NCI-H1436 treated with DMSO at 0.1 percent for 48 hours (cell line): ENCODE measurements at places on chromosomes 7 and 10.

GRCh38 chr7:98930921-98931320, 52.6 kb downstream of the TRRAP start:
- DNase-seq: no peak

- DNase-seq: no peak
Observed at GRCh38 chr10:108894402-108895301, 1028.7 kb downstream of the XPNPEP1 start.

- DNase-seq: no peak
Observed at GRCh38 chr7:15723841-15724240, 37.4 kb upstream of the MEOX2 start.

DNA sequence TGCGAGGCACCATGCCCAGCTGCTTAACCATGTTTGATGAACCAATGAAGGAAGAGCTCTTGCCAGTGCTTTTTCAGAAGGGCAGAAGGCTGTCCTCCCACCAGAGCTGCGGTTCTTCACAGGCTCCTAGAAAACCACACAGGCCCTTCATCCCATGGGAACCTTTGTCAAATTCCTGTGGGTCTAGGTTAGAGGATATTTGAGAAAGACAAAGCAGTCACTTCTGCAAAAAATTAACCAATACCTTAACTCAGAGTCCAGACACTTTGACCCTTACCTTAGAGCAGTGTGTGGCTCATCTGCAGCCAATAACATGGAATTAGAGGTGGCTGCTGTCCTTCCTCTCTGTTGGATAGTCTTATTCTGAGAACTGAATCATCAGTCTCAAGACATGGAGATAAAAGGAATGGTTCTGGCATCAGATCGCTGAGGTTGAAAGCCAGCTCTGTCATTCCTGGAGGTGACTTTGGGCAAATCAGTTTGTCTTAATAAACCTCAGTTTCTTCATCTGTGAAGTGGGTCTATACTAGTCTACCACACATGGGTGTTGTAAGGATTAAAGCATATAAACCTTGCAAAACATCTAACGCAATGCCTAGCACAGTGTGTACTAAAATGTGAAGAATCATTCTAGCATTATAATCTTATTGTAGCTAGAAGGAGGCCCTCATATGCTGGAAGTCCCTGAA, 65.1 kb upstream of the PIP4K2A start:
- DNase-seq: no peak

DNA sequence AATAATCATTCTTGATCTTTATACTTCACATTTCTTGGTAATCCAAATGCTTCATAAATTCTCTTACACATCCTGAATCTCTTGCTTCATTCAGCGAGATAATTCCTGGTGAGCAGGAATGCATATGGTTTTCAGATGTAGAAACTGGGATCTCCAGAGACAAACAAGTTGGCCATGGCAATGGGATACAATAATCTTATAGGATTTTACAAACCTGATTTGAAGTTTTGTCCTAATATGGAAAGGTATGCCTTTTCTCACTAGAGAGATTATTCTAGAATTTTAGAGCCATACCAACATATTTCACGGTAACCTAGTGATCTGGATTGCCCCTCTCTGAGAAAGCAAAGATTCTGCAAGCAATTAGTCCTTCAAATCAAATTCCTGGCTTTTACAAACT, 13.1 kb upstream of the TRDMT1 start:
- DNase-seq: no peak

DNA sequence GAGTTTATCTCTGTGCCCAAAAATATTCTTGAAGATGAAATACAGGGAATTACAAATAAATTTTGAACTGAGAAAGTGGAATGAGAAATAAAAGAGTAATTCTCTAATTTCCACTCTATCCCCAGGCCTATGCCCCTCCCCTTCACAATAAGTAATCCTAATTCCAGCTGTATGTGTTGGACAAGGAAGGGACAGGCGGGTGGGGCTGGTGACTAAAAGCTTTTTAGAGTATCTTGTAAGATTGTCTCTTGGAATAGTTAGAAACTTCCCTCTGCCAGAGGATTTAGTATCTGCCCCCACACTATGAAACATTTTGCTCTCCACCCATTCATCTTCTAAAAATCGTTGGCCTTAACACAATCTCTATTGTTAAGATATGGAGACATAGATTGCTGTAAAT, 199.2 kb downstream of the MBL2 start:
- DNase-seq: no peak

DNA sequence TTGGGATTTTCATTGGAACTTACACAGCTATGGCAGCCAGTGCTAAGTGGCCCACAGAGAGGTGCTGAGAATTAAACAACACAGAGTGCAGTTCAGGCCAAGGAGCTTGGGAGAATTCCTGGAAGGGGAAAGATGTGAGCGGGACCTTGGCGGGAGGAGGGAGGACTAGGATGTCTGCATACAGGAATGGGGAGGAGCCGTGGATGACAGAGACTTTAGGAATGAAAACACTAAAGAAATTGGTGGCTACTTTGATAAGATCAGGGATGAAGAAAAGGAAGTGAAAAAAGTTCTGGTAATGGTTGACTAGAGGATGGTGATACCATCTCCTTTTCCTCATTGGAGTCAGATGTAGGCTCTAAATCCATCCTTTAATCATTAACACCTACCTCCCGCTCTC, 234.2 kb upstream of the FZD8 start:
- DNase-seq: no peak

- DNase-seq: no peak
Observed at GRCh38 chr7:13987395-13987794, 2.1 kb downstream of the ETV1 start.

- DNase-seq: no peak
Observed at GRCh38 chr7:87216701-87217508, 2.6 kb downstream of the TMEM243 start.

DNA sequence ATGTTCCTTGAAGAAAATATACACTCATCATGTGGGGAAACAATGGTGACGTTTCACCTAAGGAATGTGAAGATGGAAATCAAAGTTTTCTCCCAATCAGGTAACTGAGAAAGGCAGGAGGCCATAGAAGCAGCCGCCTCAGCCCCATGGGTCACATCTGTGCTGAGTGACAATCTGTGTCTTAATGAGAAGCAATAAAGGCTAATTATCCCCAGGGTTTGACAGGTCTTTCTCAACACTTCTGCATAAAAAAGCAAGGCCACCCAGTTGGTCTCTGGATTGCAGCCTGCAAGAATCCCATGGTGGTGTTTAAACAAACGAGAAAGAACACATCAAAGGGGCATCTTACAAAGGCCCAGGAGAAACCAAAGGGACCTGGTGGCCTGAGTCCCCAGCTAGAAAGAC, 91.1 kb upstream of the TNS3 start:
- no peak for DNase-seq

GRCh38 chr10:87684001-87684638, 24.4 kb downstream of the PAPSS2 start:
- no peak for DNase-seq
